CD4-positive, alpha-beta T cell treated with Interleukin-4 for 1 hour (primary cell): ENCODE measurements at places on chromosomes 5 and 9.

DNA sequence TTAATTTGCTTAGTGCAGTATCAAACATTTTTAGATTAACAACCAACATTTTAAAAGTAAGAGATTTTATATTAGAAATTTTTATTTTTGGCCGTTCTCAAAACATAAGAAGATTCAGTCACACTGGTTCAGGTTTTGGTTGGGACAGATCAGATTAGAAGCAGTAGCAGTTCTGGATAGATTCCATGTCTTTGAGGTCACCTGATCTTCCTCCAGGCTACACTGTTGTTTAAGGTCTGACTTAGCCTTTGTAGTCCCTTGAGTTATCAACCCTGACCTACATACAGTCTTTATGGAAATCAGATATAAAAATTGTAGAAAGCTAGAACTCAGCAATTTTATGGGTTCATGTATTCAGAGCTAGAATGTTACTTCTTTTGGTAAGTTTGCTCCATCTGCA, 910.0 kb upstream of the WWC1 start:
- DNase-seq, result no peak

- no peak for DNase-seq
Observed at GRCh38 chr5:17075236-17075635, 139.1 kb upstream of the MYO10 start.

DNA sequence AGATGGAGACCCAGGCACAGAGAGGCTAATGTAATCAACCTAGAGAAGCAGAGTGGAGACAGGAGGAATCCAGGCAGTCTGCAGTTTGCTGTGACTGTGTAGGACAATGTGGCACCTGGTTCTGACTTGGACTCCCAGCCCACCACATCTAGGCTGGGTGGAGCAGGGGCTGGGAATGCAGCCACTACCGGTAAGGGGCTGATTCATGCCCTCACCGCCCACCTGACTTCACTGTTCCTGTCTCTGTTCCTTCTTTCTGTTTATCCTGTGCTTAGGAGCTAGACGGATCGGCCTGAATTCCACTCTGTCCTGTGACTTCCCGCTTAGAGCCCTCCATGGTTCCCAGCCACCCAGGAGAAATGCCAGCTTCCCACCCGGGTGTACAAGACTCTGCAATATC, 2.6 kb downstream of the PDLIM4 start:
- no peak for DNase-seq

- DNase-seq, result no peak
Observed at GRCh38 chr5:163569284-163569683, 63.9 kb downstream of the MAT2B start.

GRCh38 chr9:132230605-132231004, 68.7 kb downstream of the NTNG2 start:
- DNase-seq, result no peak

- peak; percentile 34 for DNase-seq
Observed at GRCh38 chr9:88007291-88007650, 32.9 kb upstream of the CDK20 start.

DNA sequence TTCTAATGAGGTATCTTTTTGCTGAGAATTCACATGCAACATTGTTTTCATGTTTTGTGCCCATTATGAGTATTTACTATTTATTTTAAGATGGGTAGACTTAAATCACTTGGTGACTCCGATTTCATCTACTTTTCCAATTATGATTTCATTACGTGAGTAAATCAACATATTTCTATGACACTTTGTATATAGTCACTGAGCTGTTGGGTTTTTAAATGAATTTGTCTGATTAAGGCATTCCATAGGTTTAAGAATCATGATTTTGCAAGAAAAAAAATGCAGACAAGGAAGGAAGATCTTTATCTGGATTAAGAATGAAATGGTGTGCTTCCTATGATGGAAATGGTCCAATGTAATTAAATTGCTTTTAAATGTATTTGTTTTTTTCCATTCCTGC, 661.9 kb downstream of the ANXA1 start:
- DNase-seq, result no peak

DNA sequence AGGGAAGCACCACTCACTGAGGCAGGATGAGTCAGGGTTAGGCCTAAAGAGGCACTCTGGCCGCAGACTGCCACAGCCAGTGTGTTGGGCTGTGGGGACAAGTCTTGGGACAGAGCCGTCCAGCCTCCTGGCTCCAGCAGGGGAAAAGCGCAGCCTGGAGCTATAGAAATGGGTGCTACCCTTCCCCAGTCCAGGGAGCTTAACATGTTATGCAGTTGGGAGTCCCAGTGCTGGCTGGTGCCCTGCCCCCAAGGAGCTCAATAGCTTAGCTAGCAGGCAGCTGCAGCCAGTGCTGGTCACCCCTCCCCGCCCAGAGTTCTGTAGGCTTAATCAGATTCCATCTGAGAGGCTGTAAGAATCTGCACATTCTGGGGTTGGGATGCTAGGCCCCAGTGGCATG, 399.6 kb upstream of the TUSC1 start:
- no peak for DNase-seq

DNA sequence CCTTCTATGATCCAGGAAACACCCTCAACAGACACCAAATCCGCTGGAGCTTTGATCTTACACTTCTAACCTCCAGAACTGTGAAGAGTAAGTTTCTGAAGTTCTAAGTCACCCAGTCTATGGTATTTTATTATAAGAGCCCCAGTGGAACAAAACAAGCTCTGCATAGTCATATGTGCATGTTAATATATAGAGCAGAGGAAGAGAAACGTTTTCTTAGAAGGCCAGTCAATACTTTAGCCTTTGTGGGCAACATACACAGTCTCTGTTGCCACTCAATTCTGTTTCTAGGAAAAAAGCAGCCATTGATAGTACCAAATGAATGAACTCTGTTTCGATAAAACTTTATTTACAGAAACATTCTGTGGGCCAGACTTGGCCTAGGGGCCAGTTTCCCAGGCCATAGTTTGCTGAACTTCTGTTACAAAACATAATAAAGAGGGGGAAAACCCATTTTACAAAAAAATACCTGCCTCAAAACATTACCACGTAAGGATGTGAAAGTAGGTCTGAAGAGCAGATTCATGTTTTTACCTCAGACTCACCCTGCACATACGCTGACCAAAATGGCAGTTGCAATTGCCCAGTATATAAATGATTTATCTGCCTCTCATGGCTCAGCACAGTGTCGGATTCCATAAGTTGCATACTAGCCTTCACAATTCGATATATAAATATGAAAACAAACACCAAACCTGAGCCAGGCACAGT, 350.5 kb downstream of the SLIT3 start:
- no peak for DNase-seq

GRCh38 chr5:37955748-37956147, 115.9 kb upstream of the GDNF start:
- DNase-seq, result no peak

DNA sequence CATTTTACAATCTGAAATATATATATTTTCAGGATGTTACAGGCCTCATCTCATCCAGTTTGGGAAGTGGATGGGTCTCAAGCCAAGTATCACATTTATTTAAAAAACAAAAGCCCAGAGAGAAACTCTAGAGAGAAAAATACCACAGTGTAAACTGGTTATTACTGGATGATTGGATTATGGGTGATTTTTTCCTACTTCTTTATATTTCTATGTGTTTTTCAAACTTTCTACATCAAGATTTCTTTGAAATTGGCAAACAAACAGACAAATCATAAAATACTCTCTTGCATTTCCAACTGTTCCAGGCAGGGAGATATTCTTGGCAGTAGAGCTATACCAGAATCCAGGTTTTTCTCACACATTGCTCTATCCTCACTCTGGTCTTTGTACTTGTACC, 116.0 kb upstream of the SMIM23 start:
- DNase-seq, result no peak

GRCh38 chr9:123373447-123373923, 17.5 kb downstream of the CRB2 start:
- DNase-seq, result no peak

- DNase-seq, result no peak
Observed at GRCh38 chr5:4531756-4532704, 608.1 kb upstream of the ADAMTS16 start.

DNA sequence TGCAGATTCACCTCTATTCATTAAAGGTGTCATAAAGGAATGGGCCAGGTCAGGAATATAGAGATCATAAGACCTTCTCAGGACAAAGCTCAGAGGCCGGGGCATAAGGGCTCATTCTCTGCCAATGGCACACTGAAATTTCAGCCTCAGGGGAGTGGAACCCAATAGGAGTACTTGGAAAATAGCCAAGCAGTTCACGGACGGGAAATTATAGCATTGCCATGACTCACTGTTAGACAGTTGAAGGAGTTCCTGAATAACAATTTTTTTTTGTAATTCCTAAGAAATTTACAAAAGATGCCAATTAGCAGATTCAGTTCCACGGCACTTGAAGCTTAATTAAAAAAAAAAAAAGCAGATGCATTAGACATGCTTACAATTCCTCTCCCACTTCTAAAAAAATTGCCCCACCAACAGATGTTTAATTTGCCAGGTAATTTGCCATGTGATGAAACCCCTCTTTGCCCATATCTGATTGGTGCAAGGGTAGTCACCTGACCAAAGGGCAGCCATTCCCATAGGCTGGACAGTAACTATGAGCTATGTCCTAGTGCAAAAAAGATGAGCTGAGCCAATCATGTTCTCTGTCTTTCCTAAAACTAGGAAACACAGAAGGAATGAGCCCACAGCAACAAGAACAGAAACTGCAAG, 58.6 kb downstream of the PTCD2 start:
- DNase-seq, result peak; percentile 48

DNA sequence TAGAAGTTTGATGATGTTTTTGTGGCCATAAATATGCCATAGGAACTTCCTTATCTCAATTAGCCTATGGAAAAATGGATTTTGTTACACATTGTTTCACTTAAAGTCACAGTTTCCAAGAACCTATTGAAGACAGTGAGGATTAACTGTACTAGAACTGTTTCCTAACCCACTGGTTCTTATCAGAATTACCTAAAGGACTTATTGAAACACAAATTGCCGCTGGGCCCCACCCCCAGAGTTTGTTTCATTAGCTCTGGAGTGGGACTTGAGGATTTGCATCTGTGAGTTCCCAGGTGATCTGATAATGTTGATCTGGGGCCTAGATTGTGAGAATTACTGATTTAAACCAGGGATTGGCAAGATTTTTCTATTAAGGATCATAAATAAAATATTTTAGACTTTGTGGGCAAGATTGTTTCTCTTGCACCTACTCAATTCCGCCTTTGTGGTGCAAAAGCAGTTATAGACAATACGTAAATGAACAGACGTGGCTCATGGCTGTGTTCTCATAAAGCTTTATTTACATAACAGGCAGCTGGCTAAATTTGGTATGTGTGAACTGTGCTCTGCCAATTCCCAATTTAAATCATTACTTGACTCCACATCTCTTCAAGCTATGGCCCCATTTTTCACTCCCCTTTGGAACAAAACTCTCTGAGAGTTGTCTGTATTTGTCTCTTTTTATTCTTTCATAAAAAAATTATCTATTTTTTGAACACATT, 9.3 kb downstream of the JAK2 start:
- no peak for DNase-seq

DNA sequence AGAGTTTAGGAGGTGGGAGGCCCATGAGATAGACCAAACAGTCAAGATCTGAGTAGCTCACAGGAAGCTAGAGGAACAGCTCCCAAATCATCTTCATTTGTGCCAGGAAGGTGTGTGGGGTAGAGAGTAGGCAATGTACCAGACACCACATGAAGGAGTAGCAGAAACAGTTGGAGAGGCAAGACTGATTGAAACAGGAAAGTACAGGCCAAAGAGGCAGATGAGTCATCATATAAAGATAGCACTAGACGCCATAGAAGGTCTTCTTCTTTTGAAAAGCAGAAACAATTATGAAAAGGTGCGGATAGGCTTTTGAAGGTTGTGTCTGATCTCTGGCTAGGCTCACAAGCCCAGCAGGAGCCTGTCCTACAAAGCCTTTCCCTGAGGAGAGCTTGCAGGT, 62.7 kb upstream of the PALM2AKAP2 start:
- no peak for DNase-seq

DNA sequence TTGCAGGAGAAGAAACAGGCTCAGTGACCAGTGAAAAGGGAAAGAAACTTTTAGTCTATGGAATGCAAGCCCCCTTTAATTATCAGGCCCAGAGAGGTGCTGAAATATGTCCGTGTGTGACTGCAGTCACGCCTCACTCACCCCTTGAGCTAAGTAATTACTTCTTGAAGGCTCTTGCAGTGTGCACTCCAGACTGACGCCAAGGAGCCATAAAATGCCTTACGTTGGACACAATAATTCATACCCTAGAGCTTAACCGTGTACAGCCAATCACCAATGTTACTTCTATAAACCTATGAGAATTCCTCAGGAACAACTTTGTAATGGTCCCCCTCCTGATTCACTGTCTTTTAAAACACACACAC, 242.2 kb downstream of the SYK start:
- no peak for DNase-seq

DNA sequence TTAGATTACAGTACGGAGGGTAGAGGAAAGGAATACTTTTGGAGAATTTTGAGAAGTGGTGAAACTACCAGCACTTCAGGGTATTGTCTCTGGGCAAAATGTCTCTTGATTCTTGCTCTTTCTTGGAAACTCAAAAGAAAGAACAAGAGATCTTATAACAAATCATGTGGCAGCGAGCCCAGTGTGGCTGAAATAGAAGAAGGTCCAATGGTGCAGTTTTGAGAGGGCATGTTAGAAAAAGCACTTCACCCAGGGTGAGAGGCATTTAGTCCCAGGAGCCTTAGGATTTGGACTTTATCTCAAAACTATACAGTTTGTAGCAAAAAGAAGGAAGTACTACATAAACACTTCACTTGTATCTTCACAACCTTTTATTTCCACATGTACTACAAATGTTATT, 39.4 kb downstream of the NNT start:
- no peak for DNase-seq

GRCh38 chr5:149651686-149652085, 70.4 kb downstream of the ARHGEF37 start:
- no peak for DNase-seq

- DNase-seq, result peak; percentile 64
Observed at GRCh38 chr9:130235558-130236435, 29.8 kb upstream of the HMCN2 start.

DNA sequence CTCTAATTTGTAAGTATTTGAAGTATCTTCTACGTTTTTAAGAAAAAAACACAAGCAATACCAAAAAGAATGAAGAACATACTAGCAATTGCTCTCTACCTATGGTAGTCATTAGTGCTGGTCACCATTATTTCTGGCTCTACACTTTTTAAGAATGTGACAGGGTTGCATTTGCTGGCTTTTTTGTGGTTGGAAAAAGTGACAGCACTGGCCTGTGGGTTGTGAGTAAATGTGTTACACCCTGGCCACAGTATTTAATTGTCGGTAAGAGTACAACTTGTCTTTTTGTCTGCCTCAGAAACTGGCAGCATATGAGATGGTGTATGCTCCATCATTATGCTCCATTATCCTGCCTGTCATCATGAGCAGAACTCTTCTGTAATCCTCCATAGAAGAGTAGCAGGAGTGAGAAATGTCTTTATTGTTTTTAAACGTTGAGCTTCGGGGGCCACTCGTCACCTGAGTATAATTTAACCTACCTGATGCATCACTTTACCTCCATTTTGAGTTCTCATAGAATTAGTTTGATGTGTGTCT, 449.8 kb downstream of the ISL1 start:
- DNase-seq, result no peak
